ENCODE measurements at places on chromosomes 5 and 9. TPM values are rescaled to one million over a fixed set of nuclear protein-coding genes. Genes with fewer than 3 reads are reported as not detected.

DNA sequence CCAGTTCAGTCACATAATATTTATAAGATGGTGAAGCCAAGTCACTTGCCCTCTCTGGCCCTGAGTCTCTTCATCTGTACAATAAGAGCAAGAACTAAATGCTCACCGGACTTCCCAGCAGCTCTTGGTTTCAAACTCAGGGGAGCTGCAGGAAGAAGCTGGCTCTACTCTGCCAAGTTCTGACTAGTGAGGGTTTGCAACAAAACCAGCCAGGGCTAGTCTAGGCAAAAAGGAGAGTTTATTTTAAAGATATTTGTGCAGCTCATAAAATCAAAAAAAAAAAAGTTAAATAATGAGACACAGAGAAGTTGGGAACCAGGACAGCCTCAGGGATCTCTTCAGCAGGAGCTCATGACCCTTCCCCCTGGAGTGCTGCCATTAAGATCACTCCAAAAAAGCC, 107.3 kb downstream of the DOCK2 start:
- H3K36me3 ChIP-seq: peaks cover 18% of the 10 kb centered on the region
- H3K27me3 ChIP-seq: no peaks in the 10 kb centered on the region
- no peak for DNase-seq
- H3K4me3 ChIP-seq: no peak overlapping the region

The CLIC3 gene
- total RNA-seq: 0.46 TPM

GRCh38 chr5:18027241-18027867, 393.1 kb downstream of the TAF11L14 start:
- no peak overlapping the region for H3K4me3 ChIP-seq
- no peak for DNase-seq
- no peaks in the 10 kb centered on the region for H3K27me3 ChIP-seq
- H3K27ac ChIP-seq: no peak overlapping the region
- no peaks in the 10 kb centered on the region for H3K36me3 ChIP-seq
- no peaks in the 10 kb centered on the region for H3K4me1 ChIP-seq

- peak overlapping the region; percentile 5 for H3K4me3 ChIP-seq
- no peak overlapping the region for H3K27ac ChIP-seq
- H3K36me3 ChIP-seq: no peaks in the 10 kb centered on the region
- H3K27me3 ChIP-seq: peaks cover 10% of the 10 kb centered on the region
- no peak for DNase-seq
These were observed 71.9 kb downstream of the RALGPS1 start for GRCh38 chr9:126986506-126986951.

GRCh38 chr5:87347272-87347671, 65.5 kb downstream of the CCNH start:
- no peaks in the 10 kb centered on the region for H3K27me3 ChIP-seq
- H3K4me3 ChIP-seq: no peak overlapping the region
- no peaks in the 10 kb centered on the region for H3K4me1 ChIP-seq
- no peak for DNase-seq

DNA sequence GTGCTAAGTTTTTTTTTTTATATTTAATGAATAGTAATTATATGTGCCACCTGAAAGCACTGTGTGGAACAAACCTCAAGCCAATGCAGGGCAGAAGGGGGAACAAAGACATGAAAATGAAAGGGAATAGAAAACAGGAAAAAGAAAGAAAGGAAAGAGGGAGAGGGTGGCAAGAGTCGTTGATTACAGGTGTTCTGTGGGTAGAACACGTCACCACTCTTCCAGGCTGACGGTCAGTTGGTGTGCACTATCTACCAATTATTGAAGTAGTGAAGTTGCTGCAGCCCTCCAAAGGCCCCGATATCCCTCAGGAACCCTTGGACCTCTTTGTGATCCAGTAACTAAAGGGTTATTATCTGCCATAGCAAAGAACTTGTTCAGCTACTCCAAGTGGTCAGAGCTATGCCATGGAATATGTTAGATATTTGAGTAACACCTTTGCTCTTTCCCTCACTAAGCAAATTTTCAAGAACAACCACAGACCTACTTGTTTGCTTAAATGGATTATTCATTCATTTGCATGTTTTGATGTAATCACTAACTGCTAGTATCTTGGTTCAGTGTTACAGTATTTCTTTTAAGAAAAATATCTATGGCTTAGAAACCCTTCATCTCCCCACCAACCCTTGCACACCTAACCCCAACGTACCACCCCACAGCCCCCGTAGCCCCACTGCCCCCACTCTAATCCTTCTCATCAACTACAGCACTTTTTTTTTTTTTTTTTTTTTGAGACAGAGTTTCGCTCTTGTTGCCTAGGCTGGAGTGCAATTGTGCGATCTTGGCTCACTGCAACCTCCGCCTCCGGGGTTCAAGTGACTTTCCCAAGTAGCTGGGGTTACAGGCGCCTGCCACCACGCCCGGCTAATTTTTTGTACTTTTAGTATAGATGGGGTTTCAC, 31.3 kb downstream of the FYB1 start:
- H3K4me3 ChIP-seq: peak overlapping the region; percentile 36
- peak overlapping the region; percentile 73 for H3K27ac ChIP-seq
- peaks cover 75% of the 10 kb centered on the region for H3K4me1 ChIP-seq

The PTPRD gene
- 0.15 TPM for total RNA-seq

- no peak overlapping the region for H3K27ac ChIP-seq
- H3K4me3 ChIP-seq: no peak overlapping the region
- H3K4me1 ChIP-seq: no peaks in the 10 kb centered on the region
- H3K36me3 ChIP-seq: no peaks in the 10 kb centered on the region
These were observed 31.2 kb upstream of the LECT2 start for GRCh38 chr5:135985951-135986350.

- peaks cover 15% of the 10 kb centered on the region for H3K4me1 ChIP-seq
- H3K36me3 ChIP-seq: no peaks in the 10 kb centered on the region
- no peak overlapping the region for H3K27ac ChIP-seq
- H3K27me3 ChIP-seq: no peaks in the 10 kb centered on the region
- no peak overlapping the region for H3K4me3 ChIP-seq
These were observed 17.9 kb upstream of the FBP1 start for GRCh38 chr9:94657021-94657725.

DNA sequence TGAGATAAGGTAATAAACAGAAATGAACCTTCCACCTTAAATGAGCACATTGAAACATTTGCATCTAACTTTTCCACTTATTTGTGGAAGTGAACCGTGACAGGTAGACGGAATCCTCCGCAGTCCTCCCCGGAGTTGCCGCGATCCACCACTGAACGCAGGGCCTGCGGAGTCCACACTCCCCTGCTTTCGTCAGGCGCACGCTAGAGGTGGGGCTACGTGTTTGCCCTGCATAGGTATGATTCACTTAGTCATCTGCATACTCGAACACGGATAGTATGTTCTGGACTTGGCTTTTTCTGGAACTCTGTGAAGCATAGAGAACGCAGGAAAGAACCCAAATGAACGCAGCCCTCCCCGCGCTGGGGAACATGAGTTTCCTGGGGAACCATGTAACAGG, 272.8 kb upstream of the IRX4 start:
- no peaks in the 10 kb centered on the region for H3K4me1 ChIP-seq
- H3K4me3 ChIP-seq: no peak overlapping the region
- no peaks in the 10 kb centered on the region for H3K27me3 ChIP-seq
- H3K36me3 ChIP-seq: no peaks in the 10 kb centered on the region
- DNase-seq: no peak

GRCh38 chr5:73352649-73353230, 95.8 kb downstream of the FOXD1 start:
- no peaks in the 10 kb centered on the region for H3K27me3 ChIP-seq
- no peaks in the 10 kb centered on the region for H3K4me1 ChIP-seq
- no peak for DNase-seq
- no peaks in the 10 kb centered on the region for H3K36me3 ChIP-seq

DNA sequence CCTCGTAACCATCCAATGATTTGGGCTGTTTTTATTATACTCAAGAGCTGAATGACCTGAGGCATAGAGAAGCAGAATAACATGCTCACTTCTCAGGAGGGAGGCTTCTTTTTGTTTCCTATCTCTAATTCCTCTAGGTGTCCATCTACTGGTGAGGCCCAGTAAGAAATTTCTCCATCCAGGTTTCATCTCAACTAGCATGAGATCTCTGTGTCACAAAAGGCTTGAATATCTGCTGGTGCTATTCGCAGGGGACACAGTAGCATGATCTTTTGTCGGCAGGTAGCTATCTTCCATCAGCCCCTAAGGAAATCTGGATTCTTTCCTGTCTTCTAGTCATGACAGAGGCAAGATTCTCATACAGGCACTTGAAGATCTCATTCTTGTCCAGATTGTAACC, 8.9 kb downstream of the IFNE start:
- no peaks in the 10 kb centered on the region for H3K4me1 ChIP-seq
- no peak overlapping the region for H3K4me3 ChIP-seq
- H3K36me3 ChIP-seq: no peaks in the 10 kb centered on the region
- peaks cover 3% of the 10 kb centered on the region for H3K27me3 ChIP-seq

DNA sequence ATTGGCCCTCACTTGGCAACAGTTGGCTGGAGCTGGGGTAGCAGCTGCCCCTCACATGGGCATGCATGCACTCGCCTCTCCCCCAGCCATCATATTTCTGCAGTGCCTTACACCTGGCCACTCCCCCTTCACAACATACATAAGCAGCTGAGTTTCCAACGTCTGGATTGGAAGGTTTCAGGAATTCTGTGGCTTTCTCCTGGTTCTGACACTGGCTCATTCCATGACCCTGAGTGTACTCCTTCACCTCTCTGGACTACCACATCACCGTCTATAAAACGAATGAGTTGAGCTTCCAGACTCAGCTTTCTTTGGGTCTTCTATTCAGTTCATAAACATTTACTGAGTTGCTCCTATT, 84.3 kb downstream of the GALNT10 start:
- no peak overlapping the region for H3K4me3 ChIP-seq
- peaks cover 7% of the 10 kb centered on the region for H3K4me1 ChIP-seq

DNA sequence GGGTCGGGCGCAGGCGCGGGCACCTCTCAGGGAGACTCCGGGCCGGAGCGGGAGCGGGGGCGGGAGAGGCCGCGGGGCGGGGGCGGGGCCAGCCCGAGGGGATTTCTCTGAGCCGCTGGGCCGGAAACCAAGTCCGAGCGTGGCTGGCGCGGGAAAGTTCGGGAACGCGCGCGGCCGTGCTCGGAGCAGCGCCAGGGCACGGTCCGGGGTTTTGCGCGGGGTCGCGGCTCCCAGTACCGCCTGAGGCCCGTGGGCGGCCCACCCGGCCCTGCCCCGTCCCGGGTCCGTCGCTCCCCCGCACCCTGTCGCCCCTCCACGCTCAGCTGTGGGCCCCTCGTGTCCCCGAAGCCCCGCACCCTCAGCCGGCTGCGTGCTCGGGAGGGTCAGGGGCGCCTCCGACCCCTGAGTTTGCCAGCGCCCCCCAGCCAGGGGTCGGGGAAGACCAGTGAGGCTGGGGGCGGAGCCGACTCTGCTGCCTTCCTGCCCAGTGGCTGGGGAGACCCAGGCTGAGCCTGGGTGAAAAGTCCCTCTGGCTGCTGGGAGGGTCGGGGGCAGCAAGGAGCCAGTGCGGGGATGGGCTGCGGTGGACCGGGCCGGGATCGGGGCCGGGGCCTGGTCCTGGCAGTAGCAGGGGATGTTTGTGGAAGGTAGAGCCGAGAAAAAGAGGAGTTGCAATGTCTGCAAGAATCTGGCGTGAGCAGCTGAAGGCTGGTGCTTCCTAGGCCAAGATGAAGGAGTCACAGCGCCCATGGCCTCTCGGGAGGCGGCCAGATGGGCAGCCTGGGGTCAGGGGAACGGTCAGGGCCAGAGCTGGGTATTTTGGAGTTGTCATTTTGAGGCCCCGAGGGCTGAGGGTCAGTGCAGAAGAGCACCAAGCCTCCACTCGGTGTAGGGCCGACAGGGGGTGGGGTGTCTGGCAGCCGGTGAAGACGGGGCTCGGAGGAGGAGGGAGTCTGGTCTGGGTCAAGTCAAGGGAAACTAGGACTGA, 588 bp downstream of the TRAF2 start:
- H3K4me3 ChIP-seq: peak overlapping the region; percentile 66
- peaks cover 20% of the 10 kb centered on the region for H3K4me1 ChIP-seq
- no peaks in the 10 kb centered on the region for H3K36me3 ChIP-seq
- H3K27ac ChIP-seq: peak overlapping the region; percentile 97

DNA sequence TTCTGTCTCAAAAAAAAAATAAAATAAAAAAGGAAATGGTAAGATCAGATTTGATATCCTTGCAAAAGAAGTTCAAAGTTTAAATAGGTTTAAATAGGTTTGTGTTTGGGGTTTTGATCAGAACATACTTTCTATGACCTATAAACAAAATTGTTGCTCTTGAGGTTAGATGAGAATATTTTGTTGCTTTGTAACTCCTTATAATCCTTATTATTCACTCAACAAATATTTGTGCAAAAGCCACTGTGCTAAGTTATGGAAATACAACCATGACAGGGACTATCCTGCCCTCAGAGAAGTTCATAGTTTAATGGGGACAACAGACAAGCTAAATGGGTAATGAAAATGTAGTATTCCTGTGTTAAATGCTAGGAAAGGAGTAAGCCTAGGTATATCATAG, 71.5 kb downstream of the INVS start:
- H3K4me1 ChIP-seq: no peaks in the 10 kb centered on the region
- no peak overlapping the region for H3K27ac ChIP-seq
- H3K4me3 ChIP-seq: no peak overlapping the region
- H3K36me3 ChIP-seq: no peaks in the 10 kb centered on the region

- H3K27me3 ChIP-seq: peaks cover 41% of the 10 kb centered on the region
- H3K4me1 ChIP-seq: peaks cover 7% of the 10 kb centered on the region
- no peaks in the 10 kb centered on the region for H3K36me3 ChIP-seq
- no peak overlapping the region for H3K4me3 ChIP-seq
- no peak for DNase-seq
- H3K27ac ChIP-seq: no peak overlapping the region
These were observed 3.8 kb upstream of the NPDC1 start for GRCh38 chr9:137049544-137050449.
